Activated CD8-positive, alpha-beta memory T cell treated with anti-CD3 and anti-CD28 coated beads, Interleukin-2, amount 10 ng/mL, durations not matched to agents 7 days and 5 days (primary cell): ENCODE measurements at places on chromosomes 7 and 10.

DNA sequence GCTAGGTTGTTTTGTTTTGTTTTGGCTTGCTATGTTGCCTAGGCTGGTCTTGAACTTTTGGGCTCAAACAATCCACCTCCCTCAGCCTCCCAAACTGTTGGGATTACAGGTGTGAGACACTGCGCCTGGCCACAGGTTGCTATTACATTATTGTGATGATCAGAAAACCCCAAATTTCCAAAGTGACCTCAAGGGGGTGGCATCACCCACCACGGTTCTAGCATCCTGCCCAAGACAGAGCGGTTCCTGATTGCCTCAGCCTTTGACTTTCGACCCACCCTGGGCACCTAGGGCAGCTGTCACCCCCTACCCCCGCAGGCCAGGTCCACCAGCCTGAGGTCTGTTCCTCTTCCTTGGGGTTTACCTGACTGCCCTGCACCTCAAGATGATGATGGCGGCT lies 28.4 kb downstream of the SBDS start:
- DNase-seq: no peak

GRCh38 chr7:80135309-80136104 lies 876 bp downstream of the GNAI1 start:
- no peak for DNase-seq

- DNase-seq: no peak
Measured at GRCh38 chr7:48101352-48101751, 12.3 kb downstream of the UPP1 start.

DNA sequence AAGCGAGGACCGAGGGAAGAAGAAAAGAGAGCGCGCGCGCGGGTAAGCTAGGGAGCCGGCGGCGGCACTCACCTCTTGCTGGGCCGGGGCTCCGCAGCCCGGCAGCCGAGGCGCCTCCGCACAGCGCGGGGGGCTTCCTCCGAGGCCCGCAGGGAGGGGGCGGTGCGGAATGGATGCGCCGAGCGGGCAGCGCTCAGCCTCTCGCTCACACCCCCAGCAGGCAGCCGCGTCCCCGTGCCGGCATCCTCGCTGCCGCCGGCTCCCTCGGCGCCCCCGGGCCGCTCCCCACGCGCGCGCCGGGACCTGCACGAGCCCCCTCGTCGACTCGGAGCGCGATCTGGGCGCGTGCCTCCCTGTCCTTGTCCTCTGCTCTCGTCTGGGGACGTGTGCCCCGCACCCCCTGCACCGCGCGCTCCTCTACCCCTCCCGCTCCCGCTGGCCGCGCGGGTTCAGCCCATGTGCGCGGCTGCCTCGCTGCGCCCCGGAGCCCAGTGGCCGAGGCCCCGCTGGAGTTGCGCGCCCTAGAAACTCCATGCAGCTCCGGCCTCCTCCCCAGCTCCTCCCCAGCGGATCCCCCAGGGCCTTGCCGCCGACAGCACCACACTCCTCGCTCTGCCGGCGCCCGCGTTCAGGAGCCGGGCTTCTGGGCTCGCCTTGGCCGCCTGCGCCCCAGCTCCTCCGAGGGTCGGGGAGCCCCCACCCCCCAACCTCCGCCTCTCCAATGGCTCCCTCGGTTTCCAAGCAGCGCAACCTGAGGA lies 75.3 kb downstream of the CALN1 start:
- no peak for DNase-seq

GRCh38 chr7:73980206-73980605 lies 47.8 kb upstream of the ELN start:
- no peak for DNase-seq

DNA sequence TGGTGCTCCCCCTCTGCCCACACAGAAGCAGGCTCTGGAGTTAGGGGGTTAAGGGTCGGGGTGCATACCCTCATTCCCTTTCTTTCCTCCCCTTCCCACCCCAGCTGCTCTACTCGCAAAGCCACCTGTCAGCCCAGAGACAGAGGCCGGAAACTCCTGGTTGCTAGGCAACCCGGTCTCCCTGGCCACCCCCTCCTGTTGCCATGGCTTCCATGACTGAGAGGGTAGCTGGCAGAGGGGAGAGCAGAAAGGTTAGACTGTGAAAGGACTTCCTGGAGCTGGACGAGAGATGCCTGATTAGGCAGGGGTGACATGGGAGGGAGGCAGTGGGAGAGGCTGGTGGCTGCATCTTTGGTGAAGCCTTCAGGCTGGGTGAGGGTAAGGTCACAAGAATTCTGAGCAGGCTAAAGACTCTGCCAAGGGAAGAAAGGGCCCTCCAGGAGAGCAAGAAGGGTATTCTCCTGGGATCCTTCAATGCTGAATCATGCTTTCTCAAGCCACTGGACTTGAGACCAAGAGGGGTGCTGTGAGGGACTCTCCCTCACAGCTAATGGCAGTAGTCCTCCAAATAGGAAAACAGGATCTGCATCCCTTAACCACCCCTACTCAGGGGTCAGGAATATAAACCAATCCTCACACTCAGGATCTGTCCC lies 5.4 kb downstream of the PSD start:
- peak; percentile 74 for DNase-seq

GRCh38 chr7:55156919-55157763 lies 138.3 kb downstream of the EGFR start:
- DNase-seq: no peak

DNA sequence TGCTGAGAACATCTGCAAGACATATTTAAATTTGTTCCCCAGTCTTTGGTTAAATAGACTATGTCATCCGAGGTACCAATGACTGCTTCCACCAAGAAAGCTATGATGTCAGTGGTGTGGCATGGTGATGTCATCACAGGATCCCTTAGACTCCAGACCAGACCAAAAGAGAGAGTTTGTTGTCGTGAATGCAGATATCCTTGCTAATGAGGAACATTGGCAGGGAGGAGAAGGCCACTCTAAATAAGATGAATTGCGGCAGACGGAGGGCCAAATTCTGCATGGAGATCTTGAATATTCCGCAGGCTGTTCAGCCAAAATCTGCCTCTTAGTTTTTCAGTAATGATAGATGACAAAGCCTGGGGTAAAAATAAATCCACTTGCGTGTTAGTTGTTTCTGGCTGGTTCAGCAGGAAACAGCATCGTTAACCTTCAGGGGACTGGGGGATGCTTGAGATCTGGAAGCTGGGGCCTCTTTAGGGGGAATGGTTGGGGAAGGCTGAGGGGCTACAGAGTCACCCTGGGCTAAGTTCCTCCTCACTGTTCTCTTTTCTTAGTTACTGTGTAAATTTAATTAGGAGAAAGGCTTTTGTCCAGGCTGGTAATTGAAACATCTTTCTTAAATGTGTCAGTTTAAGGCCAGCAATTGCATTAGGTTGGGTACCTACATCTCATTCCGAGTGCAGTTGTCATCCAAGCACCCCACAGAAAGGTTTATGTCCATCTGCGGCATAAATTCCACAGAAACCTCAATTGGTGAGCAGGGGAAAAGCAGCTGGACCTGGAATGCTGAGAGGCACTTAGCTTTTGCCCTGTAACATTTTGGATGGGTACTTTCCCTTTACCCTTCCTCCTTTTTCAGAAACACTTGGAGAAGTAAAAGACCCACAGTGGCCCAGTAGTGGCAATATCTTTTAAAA lies 11.6 kb upstream of the CAMK1D start:
- no peak for DNase-seq

DNA sequence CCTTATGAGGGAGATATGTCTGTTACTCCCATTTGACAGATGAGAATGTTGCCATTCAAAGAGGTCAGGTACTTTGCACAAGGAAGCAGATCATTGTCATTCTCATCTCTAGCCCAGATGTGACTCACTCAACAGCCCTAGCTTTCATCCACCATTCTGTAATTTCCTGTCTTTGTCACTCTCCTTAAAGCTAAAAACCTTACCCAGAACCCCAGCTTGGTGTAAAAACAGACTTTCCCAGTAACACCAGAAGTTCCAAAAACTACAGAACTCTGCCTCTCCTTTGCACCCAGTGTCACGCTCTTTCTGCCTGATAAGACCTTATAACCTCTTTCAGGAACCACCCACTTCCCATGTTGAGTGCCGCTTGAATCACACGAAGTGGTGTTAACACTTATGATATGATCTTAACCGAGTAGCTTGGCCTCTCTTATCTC lies 89.1 kb upstream of the SP4 start:
- DNase-seq: peak; percentile 89

- DNase-seq: no peak
Measured at GRCh38 chr7:37961251-37961650, 40.8 kb downstream of the EPDR1 start.

GRCh38 chr10:101843032-101844021 lies at the start of gene KCNIP2:
Gene KCNIP2, minus strand, starts transcription at chr10:101843800. Its CDS starts 232 bp downstream, at chr10:101843568.
- peak; percentile 59 for DNase-seq

DNA sequence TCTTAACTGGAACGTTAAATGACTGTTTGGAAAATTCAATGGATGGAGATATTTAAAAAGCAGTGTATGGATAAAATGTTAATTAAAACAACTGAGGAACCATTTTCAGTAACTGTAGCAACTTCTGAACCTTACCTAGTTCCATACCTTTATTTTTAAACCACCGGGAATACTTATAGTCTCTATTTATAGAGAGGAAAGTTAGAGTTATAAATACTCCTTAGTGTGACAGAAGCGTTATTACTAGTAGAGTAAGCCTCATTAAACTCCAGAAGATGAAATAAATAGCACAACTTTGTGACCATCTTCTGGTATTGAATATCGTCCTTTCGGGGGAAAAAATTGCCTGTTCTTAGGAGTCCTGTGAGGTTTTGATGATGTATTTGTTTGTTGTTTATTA lies 114.9 kb downstream of the LCOR start:
- DNase-seq: no peak

GRCh38 chr10:15433850-15434537 lies 62.9 kb upstream of the FAM171A1 start:
- no peak for DNase-seq

DNA sequence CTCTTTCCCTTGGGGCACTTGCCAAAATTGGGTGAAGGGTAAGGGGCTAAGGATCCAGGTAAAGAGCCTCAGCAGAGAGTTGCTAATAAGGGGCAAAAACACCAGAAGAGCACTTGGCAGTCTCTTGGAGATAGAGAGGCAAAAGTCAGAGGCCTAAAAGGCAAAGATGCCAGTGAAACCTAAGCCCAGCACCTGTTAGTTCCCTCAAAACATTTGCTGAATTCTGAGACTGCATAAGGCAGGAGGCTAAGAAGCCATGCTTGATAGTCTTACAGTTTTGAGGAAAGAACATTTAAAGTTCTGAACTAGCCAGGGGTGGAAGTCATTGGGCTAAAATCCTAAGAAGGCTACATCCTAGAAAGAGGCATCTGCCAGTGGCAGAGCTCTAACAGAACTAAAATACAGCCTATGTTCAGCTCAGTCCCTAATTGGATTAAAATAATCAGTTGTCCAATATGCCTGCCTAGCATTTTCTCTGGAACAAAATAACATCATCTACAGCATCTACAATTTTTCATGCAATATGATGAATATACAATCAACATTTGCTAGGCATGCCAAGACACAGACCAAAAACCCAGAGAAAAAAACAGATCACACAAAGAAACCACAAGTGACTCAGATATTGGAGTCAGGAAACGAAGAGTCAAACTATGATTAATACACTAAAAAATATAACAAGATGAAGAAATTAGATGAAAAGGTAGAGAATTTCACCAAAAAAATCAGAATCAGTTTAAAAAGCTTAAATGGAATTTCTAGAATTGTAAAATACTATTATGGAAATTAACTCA lies 7.7 kb downstream of the HTR7 start:
- DNase-seq: no peak
